SJSA1 (cell line): ENCODE measurements at places on chromosomes 1 and 21.

GRCh38 chr1:191892716-191893115 lies 265.5 kb upstream of the RGS18 start:
- DNase-seq = no peak

GRCh38 chr1:65059930-65060538 lies 88.0 kb upstream of the AK4 start:
- no peak for DNase-seq

- no peak for DNase-seq
Observed at GRCh38 chr1:83516369-83516768, 482.6 kb downstream of the TTLL7 start.

DNA sequence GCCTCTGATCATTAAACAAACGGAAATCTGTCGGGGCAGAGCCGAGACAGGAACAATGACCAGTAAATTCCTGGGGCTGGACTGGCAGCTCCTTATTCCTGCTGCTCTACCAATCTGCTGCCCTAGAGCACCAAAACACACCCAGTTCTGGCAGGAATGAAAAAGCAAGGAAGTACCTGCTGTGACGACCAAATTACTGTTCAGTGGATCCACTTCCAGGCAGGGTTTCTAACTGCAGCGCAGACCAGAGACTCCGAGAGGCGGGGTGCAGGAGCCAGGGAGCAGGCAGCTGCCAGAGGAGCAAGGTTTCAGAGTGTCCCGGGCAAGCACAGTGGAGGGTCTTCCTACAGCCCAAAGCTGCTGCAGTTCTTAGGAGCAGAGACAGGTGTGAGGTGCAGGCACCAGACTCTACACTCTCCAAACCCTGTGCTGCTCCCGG lies 32.4 kb downstream of the KANK4 start:
- no peak for DNase-seq

GRCh38 chr1:82377201-82377884 lies 576.6 kb downstream of the ADGRL2 start:
- peak; percentile 10 for DNase-seq

DNA sequence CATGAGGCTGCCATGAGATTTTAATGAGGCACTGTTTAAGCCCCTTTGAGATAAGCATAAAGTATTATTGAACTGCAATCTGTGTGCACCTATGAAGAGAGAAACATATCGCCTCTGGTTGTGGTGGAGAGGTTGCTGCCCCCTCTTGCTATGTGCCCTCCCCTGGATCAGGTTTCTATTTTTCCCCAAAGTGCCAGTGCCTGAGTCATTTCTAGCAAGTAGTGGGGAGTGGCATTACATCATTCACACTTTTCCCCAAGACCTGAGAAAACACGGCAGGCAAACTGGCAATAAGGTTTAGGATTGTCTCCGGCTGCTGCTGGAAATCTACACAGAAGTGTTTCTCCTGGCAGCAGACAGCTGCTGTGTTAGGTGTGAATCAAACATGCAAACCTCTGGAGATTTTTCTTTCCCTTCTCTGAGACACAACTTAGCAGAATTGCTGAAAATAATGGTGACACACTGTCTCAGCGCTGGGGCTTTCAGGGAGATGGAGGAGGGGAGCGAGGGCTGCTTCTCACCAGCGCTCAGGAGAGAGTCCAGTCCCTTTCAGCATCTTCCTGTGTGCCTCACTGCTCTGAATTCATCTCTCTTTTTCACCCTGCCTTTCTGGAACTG lies 13.7 kb upstream of the RGS16 start:
- DNase-seq = no peak

- DNase-seq = no peak
Observed at GRCh38 chr1:183214021-183214970, 28.2 kb downstream of the LAMC2 start.

GRCh38 chr1:209875515-209875914 lies 47.7 kb downstream of the UTP25 start:
- DNase-seq = peak; percentile 54

DNA sequence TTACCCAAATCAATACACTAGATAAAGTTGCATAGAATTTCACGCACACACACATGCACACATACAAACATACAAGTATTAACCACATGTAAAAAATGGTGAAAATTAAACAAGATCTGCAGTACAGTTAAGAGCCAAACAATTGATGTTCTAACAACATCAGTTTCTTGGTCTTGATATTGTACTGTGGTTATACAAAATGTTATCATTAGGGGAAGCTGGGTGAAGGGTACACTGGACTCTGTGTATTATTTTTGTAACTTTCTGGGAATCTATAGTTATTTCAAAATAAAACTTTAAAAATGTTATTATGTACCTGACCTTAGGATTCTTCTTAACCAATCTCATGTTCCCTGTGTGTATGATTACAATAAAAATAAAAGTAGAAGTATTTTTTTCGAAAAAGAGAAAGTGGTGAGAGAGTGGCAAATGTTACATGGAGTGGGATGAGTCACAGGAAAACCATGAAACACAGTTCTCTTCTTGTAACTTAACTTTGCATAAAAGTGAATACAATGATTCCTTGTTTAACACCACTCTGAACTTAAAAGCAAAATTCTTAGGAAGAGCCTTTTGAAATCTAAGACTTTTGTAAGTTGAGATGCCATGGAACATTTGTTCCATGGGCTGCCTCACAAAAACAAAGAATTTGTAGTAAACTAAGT lies 101.6 kb upstream of the RUNX1 start:
- no peak for DNase-seq

- DNase-seq = no peak
Observed at GRCh38 chr1:25994402-25995150, 3.3 kb downstream of the PAFAH2 start.

DNA sequence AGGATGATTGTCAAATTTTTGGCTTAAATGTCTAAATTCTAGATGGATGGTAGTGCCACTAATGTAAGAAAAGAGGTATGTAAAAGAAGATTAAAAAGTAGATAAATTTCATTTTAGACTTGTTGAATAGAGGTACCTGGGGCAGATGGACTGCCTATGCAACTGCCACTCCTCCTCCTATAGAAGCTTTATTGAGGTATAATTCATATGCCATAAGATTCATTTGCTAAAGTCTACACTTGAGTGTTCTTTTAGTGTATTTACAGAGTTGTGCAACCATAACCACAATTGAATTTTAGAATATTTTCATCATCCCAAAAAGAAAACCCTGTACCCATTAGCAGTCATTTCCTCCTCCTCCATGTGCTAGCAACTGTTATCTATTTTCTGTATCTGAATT lies 70.6 kb downstream of the FNBP1L start:
- no peak for DNase-seq

GRCh38 chr1:177897281-177897997 lies 72.4 kb downstream of the SEC16B start:
- DNase-seq = no peak

DNA sequence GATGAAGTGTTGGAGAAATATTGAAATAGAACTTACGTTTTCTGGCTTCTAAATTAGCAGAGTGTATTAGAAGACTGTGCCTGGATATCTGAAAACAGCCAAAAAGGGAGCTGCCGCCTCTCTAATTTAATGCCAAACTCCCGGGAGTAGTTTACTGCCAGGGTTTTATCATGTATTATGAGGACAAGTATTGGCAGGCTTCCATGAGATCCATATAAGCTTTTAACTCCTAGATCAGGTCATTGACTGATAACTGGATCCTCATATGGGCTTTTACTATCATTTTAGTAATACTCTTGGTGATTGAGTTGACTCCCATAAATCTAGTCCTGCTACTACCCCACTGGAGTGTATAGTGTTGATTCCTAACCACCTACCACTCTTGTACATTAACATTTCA lies 178.4 kb upstream of the CXADR start:
- DNase-seq = no peak

DNA sequence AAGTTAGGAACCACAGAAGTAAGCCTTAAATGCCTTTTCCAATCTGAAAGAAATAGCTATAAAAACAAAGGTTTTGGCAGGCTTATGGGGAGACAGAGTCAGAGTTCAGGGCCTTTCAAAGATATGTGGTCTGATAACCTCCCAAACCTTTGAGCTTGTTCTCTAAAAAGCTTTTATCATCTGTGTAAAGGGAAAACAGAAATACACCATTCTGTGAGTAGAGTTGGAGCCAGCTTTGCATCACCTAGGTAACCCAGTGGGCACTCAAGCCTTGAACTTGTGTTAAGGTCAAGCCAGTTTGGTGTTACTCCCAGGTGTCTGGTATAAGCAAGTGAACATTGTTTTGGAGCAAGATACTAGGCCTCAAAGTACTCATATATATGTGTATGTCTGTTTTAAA lies 50.1 kb downstream of the LAMC1 start:
- DNase-seq = no peak

DNA sequence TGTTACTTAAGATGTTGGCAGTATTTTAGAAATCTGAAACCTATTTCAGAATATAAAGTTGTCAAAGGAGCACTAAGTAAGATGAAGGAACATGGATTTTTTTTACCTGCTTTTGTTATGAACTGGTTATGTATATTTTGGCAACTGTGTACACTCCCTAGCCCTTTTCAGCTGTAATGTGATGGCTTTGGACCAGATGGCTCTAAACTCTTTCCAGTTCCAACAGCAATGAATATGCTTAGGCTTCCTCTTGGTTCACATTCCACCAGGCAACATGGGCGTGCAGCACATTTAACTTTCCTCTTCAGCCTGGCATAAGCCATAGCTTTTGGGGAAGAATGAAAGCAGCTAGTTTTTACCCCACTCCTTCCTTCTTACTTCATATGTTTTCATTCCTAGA lies 95.6 kb upstream of the ADAMTS5 start:
- no peak for DNase-seq

DNA sequence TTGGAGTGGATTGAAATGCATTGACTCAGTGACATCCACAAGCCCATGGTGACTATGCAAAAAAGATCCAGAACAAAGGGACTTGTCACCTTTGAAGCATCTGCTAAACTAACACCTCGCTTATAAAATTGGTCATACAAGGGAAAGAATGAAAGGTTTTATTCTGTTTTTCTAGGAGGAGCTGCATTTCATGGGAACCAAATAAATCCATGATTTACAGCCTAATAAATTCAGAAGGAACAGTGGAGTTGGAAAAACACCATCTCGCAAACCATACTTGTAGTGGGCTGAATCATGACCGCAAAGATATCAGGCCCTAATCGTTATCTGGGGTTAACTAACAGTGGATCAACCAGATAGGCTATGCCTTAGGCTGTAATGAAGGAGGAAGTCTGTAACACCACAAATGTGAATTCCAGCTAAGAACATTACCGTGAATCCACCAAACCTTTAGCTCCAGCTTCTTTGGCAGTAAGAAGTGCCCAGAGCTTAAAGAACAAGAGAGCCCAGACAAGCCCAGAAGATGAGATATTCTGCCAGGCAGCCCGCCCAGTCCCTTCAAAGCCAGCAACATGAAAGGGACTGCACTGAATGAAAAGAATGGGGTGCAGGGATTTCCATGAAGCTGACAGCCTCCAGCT lies 27.4 kb downstream of the RSPH1 start:
- DNase-seq = no peak

DNA sequence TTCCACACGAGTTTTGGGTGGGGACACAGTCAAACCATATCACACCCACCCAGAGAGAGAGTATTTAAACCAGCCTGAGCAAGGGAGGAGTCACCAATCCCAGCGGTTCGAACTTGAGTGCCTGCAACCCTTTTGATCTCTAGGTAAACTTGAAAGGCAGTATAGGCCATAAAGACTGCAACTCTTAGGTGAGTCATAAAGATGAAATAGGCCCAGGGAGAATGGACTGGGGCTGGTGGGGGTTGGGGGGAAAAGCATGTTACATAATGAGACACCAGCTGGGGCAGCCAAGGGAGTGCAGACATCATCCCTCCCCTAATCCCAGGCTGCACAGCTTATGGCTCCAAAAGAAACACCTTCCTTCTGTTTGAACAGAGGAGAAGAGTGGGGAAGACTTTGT lies 99.8 kb upstream of the LHX8 start:
- no peak for DNase-seq

GRCh38 chr1:177441281-177441680 lies 270.5 kb downstream of the BRINP2 start:
- no peak for DNase-seq

- peak; percentile 94 for DNase-seq
Observed at GRCh38 chr21:26842974-26843932, 2.0 kb downstream of the ADAMTS1 start.

DNA sequence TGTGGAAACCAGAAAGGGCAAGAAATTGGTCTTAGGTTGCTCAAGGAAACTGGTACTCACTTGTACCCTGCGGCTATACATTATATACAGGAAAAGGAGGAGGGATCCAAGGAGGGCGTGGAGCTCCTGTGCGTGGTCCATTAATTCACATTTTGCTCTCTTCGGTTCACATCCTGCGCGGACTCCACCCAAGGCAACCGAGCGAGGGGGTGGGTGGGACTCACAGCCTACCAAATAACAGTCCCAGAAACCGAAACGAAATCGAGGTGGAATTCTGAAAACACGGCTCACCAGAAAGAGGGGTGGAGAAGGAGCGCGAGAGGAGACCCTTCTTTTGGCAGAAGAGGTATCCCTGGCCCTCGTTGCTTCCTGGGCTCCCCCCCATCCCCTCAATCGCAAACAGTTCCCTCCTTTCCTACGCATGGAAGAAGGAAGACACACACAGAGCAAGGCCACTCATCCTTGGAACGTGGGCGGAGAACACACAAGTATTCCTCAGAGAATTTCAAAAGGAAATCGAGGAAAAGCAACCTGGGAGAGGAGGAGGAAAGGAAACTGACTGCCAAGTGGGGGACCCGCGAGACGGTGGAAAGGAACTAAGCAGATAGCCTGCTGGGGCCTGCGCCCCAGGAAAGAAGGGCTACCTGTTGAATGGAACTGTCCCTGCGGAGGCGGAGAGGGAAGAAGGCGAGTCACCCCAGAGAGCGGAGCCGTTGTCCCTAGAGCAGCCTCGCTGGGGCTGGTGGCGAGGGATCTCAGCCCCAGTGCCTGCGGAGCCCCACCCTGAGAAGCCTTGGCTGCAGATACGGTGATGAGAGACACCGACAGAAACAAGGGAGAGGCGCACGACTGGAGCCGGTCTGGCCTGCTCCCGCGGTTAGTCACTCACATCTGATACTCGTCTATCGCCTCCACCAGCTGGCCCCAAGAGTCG lies 705 bp downstream of the AIDA start:
- peak; percentile 67 for DNase-seq

DNA sequence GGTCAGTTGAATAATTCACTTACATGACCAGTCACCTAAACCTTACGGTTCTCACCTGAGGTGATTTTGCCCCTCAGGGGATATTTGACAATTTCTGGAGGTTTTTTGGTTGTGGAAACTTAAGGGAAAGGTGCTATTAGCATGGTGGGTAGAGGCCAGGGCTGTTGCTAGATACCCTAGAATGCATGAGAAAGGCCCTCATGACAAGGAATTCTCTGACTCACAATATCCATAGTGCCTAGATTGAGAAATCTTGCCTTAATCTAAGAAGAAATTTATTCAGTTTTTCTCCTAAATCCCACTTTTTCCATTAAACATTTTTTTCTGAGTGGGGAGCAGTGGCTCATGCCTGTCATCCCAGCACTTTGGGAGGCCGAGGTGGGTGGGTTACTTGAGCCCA lies 119.7 kb downstream of the TGFB2 start:
- DNase-seq = no peak

GRCh38 chr1:110706621-110707020 lies 31.9 kb upstream of the KCNA3 start:
- no peak for DNase-seq

- DNase-seq = no peak
Observed at GRCh38 chr1:193060938-193061337, 1.5 kb downstream of the RO60 start.

GRCh38 chr21:46006547-46007491 lies 25.2 kb downstream of the COL6A1 start:
- DNase-seq = no peak

GRCh38 chr1:239944666-239945065 lies 147.0 kb upstream of the FMN2 start:
- DNase-seq = no peak

- no peak for DNase-seq
Observed at GRCh38 chr21:42744520-42745445, 91.4 kb downstream of the PDE9A start.
